ENCODE measurements at places on chromosomes 13 and 19.

- no peak for DNase-seq
Observed at GRCh38 chr13:43298816-43299215, 275.4 kb downstream of the DNAJC15 start.

- DNase-seq = no peak
Observed at GRCh38 chr19:39032063-39032918, at the start of gene FBXO27. FBXO27 (minus strand) TSS chr19:39032549; CDS start chr19:39032227, 322 bp downstream.

GRCh38 chr13:48585456-48585840 lies 52.6 kb upstream of the RCBTB2 start:
- DNase-seq = no peak

DNA sequence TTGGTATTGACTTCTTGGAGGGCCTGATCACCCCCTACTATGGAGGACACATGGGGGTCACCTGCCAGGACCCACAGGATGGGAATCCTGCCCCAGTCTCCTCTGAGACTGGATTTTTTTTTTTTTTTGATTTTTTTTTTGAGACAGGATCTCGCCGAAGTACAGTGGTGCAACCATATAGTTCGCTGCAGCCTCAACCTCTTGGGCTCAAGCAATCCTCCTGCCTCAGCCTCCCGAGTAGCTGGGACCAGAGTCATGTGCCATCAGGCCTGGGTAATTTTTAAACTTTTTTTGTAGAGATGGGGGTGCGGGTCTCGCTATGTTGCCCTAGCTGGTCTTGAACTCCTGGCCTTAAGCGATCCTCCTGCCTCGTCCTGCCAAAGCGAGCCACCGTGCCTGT lies 14.2 kb upstream of the ADGRE5 start:
- no peak for DNase-seq

DNA sequence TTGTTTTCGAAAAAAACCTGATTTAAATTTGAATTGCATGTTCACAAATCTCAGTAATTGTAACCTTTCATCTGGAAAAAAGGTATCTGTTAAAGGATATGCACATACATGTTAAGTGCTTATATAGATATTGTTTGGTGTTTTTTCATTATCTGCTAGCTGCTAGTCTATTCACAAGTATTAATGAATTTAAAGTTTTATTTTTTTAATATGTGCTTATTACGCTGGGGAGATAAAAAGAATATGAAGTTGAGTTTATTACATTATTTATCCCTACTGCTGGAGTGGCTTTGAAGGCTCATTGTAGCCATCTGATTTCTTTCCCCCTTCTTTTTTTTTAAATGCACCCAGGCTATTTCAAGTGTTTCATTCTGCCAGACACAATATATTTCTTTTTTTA lies 3.9 kb upstream of the MAB21L1 start:
- no peak for DNase-seq

DNA sequence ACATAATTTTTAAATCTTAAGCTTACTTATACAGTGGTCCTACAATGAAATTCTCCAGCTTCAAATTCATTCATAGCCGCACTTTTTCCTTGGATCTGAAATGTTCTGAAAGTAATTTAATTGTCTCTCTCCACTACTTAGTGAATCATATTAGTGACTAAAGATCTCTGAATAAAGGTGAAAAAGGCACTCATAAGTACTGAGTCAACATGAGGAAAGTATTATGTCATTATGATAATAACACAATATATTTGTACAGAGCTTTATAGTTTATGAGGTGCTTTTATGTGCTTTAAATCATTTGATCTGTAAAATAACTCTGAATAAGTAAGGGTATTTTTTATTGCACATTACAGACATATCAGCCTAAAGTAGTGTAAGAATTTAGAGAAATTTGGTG lies 628.2 kb upstream of the SLITRK5 start:
- no peak for DNase-seq

DNA sequence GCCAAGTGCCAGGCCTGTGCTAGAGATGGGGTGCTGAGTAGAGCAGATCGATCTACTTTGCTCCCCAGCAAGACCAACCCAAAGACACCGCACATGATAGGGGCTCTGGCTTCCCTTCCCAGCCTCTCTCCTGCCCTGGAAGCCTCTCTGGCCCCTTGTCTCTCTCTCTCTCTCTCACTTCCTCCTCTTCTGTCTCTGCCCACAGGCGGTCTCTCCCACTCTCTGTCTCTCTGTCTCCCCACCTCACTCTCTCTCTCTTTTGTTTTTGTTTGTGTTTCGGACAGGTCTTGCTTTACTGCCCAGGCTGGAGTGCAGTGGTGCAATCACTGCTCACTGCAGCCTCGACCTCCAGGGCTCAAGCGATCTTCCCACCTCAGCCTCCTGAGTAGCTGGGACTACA lies 1.3 kb downstream of the SELENOV start:
- DNase-seq = no peak

DNA sequence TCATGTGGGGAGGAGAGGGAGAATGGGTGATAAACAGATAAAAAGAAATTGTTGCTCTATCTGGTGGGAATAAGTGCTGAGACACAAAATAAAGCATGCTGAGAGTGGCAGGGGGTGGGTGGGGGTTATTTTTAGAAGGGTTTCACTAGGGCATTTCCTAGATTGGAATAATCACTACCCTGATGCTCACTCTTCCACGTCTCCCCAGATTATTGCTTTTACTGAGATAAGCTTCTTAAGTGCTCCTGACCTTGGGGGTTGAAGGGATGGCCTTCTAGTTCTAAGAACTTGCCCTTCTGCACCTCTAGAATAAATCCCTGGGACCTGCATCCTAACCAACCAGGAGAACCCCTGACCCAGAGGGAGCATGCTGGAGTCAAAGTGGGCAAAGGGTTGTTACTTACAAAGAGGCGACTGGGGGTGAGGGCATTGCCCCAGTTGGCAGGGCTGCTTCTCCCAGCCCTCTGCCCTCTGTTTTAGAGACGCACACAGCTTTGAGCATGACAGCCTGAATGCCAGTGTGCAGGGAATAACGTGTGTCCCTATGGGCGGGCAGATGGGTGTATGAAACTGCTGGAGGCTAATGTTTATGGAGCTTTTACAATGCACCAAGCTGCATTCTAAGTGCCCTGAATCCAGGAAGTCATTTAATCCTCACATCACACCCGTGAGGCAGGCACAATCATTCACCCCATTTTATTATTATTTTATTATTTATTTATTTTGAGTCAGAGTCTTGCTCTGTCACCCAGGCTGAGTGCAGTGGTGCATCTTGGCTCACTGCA lies 743 bp downstream of the RDH8 start:
- DNase-seq = no peak

GRCh38 chr13:32902874-32903273 lies 113.3 kb upstream of the KL start:
- no peak for DNase-seq

DNA sequence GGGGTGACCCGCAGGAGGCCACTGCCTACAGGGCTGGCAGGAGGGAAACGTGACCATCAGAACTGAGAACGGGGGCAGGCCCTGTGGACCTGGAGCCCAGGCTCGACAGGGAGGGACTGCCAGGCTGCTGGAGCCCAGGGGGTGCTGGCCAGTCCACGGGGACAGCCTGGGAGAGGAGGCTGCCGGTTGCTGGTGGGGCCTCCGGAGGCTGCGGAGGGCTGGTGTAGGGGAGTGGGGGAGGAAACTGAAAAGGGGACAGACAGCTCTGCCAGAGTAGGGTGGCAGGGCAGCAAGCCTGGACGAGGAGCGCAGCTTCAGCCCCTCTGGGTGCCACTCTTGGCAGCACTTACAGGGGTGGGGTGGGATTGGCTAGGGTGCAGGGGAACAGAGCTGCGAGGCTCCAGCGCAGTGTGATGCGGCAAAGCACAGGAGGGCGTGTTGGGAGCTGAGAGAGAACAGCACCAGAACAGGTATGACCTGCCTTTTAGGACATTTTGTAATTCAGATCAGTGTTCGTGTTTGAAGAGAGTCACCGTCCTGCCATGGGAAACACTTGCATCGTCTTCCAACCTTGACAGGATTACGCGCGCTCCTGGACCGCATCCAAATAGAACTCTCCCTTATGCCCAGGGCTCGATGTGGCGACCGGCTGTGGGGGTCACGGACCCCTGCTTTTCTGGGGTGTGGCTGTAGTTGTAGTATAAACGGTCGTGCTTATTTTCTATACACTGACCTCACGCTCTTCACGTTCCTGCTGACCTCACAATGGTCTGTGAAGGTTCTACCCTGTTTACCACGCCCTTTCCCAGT lies 19.9 kb upstream of the ARHGEF7 start:
- DNase-seq = no peak

GRCh38 chr19:30087381-30088138 lies 145.5 kb downstream of the URI1 start:
- no peak for DNase-seq

DNA sequence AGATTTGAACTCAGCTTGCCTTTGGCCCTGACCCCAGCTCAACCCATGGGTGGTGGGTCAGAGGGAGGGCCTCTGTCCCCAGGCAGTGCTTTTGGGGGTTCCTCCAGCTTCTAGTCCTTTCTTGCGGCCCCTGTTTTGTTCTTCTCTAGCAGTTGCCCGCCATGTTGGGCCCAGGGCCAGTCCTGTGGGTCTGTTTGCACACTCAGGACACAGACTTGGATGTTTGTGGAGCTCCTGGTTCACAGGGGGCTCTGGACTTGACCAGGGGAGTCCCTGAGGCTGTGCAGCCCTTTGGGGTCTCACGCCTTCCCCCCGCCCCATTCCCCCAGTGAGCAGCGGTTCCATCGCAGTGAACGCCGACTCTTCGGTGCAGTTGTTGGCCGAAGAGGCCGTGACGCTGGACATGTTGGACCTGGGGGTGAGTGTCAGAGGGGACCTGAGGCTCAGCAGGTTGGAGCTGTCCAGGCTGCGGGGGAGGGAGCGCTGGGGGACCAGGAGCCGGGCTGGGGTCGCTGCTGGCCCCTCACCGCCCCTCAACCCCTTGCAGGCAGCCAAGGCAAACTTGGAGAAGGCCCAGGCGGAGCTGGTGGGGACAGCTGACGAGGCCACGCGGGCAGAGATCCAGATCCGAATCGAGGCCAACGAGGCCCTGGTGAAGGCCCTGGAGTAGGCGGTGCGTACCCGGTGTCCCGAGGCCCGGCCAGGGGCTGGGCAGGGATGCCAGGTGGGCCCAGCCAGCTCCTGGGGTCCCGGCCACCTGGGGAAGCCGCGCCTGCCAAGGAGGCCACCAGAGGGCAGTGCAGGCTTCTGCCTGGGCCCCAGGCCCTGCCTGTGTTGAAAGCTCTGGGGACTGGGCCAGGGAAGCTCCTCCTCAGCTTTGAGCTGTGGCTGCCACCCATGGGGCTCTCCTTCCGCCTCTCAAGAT lies 2.5 kb downstream of the ATP5F1D start:
- DNase-seq = peak; percentile 93

DNA sequence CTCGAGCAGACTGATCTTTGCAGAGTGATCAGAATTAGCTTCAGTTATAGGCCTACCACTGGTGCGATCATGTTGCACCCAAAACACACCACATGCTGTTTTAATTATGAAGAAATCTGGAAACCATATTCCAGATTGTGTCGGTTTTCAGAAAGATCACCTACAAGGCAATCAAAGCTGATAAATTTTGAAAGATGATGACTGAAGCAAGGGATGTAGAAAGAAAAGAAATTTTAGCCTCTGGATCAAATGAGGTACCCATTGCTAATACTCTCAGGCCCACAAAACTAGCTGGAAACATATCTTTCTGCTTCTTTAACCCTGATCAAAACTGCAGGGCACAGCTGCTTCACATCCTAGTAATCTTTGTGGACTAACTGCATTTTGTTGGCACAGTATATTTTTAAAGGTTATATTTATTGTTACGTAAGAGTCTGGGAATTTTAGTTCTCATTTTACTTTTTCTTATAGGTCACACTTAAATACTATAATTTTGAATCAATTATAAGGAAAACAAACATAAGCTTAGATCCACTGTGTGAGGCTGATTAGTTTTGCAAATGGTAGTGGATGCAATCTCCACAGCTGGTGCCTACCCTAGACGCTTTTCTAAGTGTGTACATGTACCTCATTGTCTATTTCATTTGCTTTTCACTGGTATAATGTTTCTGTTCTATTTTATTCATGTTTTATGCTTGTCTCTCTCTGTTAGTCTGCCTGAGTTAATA lies 150.9 kb downstream of the RGCC start:
- no peak for DNase-seq

- no peak for DNase-seq
Observed at GRCh38 chr19:36409841-36410240, 8.6 kb downstream of the ZFP82 start.

GRCh38 chr19:46014941-46015686 lies 7.7 kb downstream of the PGLYRP1 start:
- peak; percentile 78 for DNase-seq

DNA sequence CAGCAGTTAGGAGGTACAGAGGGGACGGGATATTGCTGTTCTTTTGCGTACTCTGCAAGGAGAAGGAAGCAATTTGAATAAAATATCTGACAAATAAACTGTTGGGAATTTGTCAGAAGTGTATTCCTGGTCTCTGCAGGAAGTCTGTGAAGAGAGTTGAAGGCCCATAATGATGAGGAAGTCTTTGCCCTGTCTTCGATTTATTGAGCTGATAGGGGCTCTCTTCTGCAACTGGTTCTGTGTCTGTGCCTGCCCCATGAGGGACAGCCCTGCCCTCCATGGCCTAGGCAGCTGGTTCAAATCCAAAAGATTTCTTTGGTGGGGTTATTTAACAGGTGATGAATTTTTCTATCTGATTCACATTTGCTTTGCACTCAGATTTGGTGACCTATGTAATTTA lies 339.7 kb upstream of the EDNRB start:
- DNase-seq = no peak

DNA sequence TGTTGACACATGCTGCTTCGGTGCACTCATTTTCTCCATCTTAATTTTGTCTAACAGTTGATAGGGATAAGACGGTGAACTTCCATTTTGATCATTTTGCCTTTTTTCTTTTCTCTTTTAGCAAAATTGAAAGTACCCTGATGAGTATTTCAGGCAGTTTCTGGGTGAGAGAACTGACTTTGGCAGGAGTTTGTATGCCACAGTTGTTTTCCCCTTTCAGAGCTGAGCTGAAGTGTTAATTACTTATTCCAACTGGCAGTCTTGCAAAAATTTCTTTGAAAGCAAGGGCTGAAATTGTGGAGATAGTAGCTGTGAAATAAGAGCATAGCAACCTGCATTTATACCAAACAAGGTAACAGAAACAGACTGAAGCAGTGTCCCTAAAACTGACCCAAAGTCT lies 180.2 kb downstream of the SLITRK5 start:
- DNase-seq = no peak

DNA sequence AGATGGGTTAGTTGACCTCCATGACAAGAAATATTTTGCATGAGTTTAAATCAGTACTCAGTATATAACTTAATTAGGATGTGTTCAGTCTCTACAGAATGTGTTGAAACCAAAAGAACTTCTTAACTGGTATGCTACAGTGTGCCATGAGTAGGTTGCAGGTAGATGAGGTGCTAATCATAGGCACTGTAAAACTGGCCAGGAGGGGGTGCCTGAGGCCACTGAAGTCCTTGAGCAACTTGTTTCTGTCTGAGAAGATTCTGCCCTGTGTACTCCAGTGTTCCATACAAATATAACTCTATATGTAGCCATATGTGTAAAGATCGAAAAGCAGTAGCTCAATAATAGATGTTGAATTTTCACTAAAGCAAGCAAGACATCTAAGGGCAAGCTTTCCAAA lies 549.2 kb upstream of the KLF12 start:
- no peak for DNase-seq

GRCh38 chr13:113457510-113457909 lies 4.2 kb upstream of the ADPRHL1 start:
- no peak for DNase-seq

GRCh38 chr13:88112526-88112925 lies 441.4 kb downstream of the SLITRK5 start:
- DNase-seq = no peak

GRCh38 chr13:23959231-23959862 lies 62.0 kb upstream of the C1QTNF9B start:
- no peak for DNase-seq

- DNase-seq = no peak
Observed at GRCh38 chr19:8257052-8257443, 47.9 kb downstream of the CERS4 start.

GRCh38 chr13:45537516-45537915 lies 72.8 kb downstream of the COG3 start:
- no peak for DNase-seq

Measured in activated T-cell treated with anti-CD3 and anti-CD28 coated beads, Interleukin-2, amount 50 U/mL, for 24 hours (primary cell).